ENCODE measurements at places on chromosomes 7 and 10. TPM values are rescaled to one million over a fixed set of nuclear protein-coding genes. Genes with fewer than 3 reads are reported as not detected.

Gene SEMA3A
- 1.6 TPM for total RNA-seq

Gene BRAF
- total RNA-seq, result 30.8 TPM

DNA sequence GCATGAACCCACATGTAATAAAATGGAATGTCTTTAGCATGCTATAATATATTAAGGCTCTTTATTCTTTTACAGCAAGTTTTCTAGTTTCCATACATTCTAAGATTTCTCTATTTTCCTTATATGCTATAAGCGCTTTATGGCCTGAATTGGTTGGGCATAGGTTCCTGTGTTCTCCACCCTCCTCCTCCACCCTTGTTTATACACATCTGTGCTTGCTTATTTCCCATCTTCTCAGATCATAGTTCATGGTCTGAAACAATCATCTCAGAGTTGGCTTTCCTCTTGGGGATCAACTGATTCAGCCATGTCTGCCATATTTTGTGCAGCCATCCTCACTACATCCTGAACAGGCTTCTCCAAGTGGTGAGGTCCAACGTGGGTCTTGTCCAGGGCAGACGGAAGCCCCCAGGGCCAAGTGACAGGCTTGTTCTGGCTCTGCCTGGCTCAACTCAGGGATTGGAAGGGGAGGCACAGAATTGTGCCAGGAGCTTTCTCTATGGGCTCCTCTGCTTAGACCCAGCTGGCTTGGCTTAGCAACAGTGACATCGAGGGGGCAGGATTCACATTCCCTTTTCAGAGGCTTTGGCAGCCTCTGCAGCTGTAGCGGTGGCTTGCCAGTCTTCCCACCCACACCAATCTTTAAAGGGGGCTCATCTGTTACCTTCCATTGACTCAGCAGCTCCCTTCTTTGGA, 327.3 kb downstream of the PTEN start:
- H3K4me3 ChIP-seq, result no peak overlapping the region
- H3K4me1 ChIP-seq, result peaks cover 35% of the 10 kb centered on the region
- DNase-seq, result no peak
- no peak overlapping the region for H3K27ac ChIP-seq
- no peaks in the 10 kb centered on the region for H3K36me3 ChIP-seq

DNA sequence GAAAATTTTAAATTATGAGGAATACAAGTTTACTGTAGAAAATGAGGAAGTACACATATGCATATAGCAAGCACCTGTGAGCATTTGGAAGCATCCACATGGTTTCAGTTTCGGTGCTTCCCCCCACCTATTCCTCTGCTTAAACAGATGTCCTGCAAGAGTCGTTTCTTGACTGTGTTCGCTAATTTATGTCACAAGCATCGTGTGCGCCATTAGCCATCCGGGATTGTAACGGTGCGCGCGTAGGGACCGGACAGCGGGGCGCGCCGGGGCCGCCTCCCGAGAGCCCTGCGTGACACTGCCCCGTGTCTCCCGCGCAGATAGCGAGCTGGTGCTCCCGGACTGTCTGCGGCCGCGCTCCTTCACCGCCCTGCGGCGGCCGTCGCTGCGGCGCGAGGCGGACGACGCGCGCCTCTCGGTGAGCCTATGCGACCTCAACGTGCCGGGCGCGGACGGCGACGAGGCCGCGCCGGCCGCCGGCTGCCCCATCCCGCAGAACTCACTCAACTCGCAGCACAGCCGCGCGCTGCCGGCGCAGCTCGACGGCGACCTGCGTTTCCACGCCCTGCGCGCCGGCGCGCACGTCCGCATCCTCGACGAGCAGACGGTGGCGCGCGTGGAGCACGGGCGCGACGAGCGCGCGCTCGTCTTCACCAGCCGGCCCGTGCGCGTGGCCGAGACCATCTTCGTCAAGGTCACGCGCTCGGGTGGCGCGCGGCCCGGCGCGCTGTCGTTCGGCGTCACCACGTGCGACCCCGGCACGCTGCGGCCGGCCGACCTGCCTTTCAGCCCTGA, 90.9 kb downstream of the NEURL1 start:
- peak overlapping the region; percentile 95 for H3K27ac ChIP-seq
- no peaks in the 10 kb centered on the region for H3K27me3 ChIP-seq
- DNase-seq, result peak; percentile 83
- peaks cover 10% of the 10 kb centered on the region for H3K4me1 ChIP-seq
- H3K36me3 ChIP-seq, result peaks cover 6% of the 10 kb centered on the region
- H3K4me3 ChIP-seq, result peak overlapping the region; percentile 79

DNA sequence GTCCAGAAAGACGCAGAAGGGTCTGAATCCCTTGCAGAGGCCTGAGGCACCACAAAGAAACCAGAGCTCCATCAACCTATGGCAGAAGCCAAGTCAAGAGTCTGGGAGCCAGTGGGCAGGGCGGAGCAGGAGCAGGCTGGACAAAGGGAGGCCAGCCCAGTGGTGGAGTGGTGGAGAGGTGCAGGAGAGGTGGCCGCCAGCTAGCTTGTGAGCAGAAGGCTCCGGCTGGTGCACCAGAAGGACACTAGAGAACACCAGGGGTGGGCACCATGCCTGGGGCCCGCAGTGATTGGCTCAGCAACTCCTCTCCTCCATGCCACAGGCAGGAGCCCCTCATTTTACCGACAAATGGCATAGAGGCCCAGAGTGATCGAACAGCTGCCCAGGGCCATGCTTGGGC, 186.6 kb downstream of the GRID1 start:
- no peak overlapping the region for H3K4me3 ChIP-seq
- DNase-seq, result no peak
- no peaks in the 10 kb centered on the region for H3K27me3 ChIP-seq
- H3K36me3 ChIP-seq, result no peaks in the 10 kb centered on the region
- H3K27ac ChIP-seq, result no peak overlapping the region

- H3K4me3 ChIP-seq, result peak overlapping the region; percentile 82
- peak overlapping the region; percentile 30 for H3K27ac ChIP-seq
- H3K36me3 ChIP-seq, result peaks cover 5% of the 10 kb centered on the region
- peaks cover 22% of the 10 kb centered on the region for H3K4me1 ChIP-seq
Measured at GRCh38 chr7:143382126-143382790, 1.1 kb downstream of the ZYX start.

- H3K27me3 ChIP-seq, result no peaks in the 10 kb centered on the region
- no peak for DNase-seq
- H3K4me1 ChIP-seq, result peaks cover 10% of the 10 kb centered on the region
- H3K4me3 ChIP-seq, result no peak overlapping the region
- H3K36me3 ChIP-seq, result peaks cover 6% of the 10 kb centered on the region
- no peak overlapping the region for H3K27ac ChIP-seq
Measured at GRCh38 chr7:12244129-12244528, 33.0 kb downstream of the TMEM106B start.

GRCh38 chr7:138480527-138480926, 20.5 kb downstream of the TRIM24 start:
- H3K4me3 ChIP-seq, result no peak overlapping the region
- H3K27me3 ChIP-seq, result no peaks in the 10 kb centered on the region
- no peak for DNase-seq
- no peak overlapping the region for H3K27ac ChIP-seq
- H3K4me1 ChIP-seq, result peaks cover 53% of the 10 kb centered on the region

- H3K27me3 ChIP-seq, result no peaks in the 10 kb centered on the region
- H3K4me1 ChIP-seq, result no peaks in the 10 kb centered on the region
- DNase-seq, result no peak
- H3K27ac ChIP-seq, result no peak overlapping the region
Measured at GRCh38 chr7:67344481-67345193, 348.0 kb downstream of the TYW1 start.

DNA sequence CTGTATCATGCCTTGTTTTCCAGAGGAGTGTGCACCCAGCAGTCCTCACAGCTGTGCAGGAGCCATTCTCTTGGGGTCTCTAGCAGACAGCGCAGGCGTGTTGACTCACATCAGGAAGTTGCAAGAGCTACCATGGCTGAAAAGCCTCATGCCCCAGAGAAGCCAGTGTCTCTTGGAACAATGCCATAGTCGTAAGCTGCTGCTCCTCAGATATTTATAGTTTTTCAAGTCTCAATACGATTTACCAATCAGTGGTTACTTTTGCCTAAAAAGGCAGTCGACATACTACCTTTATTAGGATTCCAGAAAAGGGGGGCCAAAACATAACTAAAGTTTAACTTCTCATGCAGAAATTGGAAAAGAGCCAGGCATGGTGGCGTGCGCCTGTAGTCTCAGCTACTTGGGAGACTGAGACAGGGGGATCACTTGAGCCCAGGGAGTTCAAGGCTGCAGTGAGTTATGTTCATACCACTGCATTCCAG, 407.7 kb downstream of the PARD3 start:
- no peak overlapping the region for H3K4me3 ChIP-seq
- no peak for DNase-seq
- H3K36me3 ChIP-seq, result no peaks in the 10 kb centered on the region
- H3K27ac ChIP-seq, result no peak overlapping the region
- peaks cover 2% of the 10 kb centered on the region for H3K4me1 ChIP-seq

DNA sequence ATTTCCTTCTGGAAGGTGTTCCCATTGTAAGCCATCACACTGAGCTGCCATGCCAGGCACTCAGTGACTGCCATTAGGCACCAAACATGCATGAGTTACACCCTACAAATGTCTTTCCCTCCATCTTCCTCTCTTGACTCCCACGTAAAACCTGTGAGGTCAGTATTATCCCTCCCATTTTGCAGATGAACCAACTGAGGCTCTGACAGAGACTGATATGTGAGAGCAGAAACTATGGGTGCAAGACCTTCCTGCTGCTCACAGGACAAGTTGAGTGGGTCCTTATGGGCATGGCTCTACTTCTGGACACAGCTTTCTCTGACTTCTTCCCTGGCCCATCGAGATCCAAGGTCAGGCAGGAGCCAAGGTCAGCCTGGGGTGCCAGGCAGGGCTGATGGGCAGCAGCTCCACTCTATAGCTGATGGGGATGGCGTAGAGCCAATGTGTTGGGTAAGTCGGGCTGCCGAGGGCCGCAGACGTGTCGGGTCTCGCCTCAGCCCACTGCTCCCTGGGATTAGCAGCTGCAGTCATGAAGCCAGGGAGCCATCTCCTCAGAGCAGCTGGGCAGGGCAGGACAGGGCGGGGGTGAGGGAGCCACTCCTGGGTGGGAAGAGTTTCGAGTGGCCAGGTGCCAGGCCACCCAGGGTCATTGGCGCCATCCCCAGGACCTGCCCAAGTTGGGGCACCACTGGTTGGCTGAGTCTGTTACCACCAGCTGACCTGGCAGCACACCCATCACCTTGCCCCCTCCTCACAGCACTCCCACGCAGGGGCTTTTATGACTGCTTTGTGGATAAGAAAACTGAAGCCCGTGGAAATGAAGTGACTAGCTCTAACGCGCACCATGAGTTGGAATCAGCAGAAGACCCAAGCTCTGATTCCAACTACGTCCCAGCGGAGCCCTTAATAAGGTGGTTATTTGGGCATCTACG, 117.8 kb upstream of the ZMIZ1 start:
- no peak overlapping the region for H3K27ac ChIP-seq
- no peak for DNase-seq
- H3K4me3 ChIP-seq, result no peak overlapping the region
- peaks cover 4% of the 10 kb centered on the region for H3K4me1 ChIP-seq
- no peaks in the 10 kb centered on the region for H3K36me3 ChIP-seq

DNA sequence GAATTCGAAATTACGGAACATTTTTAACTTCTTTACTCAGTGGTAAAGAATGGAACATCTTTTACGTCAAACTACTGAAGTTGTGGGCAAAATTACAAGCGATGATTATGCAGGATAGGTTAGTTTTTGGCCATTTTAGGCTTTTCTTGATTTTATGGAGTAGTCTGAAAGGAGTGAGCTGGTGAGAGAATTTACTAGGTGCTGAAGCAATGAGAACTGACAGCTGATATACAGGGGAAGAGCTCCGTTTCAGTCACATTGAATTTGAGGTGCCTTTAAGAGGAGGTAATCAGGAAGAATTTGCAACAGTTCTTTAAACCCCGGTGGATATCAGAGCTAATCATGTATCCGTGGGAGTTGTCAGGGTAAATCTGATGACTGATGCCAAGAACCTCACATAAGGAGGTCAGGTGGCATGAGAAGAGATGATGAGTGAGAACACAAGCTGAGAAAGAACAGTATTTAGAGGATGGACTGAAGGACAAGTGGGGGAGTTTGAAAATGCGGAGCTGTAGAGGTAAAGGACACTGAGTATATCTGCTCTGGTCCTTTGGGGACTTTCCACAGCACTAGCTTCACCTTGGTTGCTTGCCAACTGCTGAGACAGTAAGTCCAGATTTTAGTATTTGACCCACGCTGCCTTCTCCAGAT, 104.3 kb downstream of the AHR start:
- no peaks in the 10 kb centered on the region for H3K36me3 ChIP-seq
- peak; percentile 21 for DNase-seq
- H3K27ac ChIP-seq, result peak overlapping the region; percentile 83
- peak overlapping the region; percentile 17 for H3K4me3 ChIP-seq

DNA sequence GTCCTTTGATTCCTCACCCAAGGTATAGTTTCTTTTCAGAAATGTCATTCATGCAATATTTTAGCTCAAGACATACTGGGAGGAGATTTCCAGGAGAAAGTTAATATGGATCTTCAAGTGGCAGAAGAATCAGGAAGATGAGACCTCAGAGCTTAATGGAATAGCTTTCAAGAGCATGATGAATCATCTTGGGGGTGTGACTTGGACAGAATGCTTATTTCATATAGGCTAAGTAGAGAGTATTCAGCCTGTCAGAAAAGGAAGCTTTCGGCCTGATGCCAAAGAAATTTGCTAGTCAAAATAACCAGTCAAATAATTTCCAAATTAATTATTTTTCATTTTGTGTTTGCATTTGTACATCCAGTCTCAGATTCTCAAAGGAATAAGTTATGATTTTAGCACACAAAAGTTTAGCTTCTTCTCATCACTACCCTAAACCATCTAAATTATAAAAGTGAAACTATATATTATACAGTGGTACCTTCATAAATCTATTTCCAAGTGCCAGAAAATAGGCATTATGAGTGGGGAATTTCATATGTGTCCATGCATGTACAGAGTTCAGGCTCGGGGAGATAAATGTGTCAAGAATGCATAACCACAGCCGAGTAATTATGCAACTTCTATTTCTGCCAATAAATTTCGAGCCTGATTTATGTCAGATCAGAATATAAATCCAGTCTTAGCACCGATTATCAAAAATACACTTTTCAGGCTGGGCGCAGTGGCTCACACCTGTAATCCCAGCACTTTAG, 27.3 kb upstream of the CALD1 start:
- no peak overlapping the region for H3K4me3 ChIP-seq
- DNase-seq, result no peak
- peaks cover 17% of the 10 kb centered on the region for H3K4me1 ChIP-seq
